COR-L47 (cell line): ENCODE measurements at places on chromosomes 16 and 17.

- no peak for DNase-seq
Observed at GRCh38 chr16:10883004-10883403, 6.0 kb downstream of the CIITA start.

DNA sequence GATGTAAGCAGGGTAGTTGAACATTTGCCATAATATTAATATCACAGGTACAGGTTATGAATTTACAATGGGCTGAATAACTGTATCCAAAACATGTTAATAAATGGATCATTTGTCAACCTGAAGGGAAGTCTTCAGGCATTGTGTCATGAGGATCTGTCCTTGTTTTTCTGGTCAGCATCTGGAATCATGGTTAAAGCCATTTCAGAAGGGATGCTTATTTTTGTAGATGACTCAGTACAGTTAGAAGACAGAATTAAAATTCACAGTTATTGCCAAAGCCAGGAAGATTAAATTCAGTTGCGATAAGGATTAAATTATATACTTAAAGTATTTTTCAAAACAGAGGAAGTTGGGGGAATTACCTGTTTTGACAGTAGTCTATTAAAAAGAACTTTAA lies 8.0 kb downstream of the PSMD11 start:
- DNase-seq = no peak

DNA sequence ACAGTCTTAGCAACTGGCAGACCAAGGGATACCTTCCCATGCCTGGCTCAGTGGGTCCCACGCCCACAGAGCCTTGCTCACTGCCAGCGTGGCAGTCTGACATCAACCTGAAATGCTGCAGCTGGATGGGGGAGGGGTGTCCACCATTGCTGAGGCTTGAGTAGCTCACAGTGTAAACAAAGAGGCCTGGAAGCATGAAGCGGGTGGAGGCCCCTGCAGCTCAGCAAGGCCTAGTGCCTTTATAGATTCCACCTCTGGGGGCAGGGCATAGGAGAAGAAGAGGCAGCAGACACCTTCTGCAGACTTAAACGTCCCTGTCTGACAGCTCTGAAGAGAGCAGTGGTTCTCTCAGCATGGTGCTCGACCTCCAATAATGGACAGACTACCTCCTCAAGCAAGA lies 263.2 kb downstream of the KIF2B start:
- DNase-seq = no peak

DNA sequence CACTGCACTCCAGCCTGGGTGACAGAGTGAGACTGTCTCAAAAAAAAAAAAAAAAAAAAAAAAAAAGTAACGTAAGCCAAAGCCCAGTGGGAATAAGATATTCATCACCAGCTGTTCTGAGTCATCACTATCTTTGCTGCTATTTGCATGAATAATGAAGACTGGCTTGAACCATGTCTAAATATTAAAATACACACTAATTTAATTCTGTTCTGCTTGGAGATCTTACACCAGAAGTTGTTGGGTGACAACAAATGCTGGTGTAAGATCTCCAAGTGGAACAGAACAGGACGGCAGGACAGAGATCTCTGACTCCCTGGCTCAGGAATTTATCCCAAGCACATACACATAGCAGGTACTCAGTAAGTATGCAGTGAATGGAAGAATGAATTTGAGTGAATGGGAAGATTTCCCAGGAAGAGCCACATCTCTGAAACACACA lies 19.6 kb downstream of the DNAH17 start:
- no peak for DNase-seq

- no peak for DNase-seq
Observed at GRCh38 chr17:8029121-8029520, 9.7 kb upstream of the ALOX15B start.

DNA sequence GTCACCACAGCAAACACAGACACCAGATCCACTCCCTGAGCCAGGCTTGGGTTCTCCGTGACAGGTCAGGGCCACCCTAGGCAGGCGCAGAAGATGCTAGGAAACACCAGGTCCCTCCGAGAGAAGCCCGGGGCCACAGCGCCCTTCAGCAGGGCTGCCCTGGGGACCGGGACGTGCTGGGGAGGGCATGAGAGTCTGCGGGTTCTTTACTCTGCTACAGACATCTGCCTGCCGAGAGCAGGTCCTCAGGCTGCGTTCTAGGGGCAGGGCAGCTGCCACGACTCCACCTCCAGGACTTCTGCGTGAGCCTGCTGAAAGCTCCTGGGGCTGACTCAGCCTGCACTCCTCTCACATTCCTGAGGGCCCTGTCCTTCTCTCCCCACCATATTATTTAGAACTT lies 11.4 kb downstream of the MYLK3 start:
- DNase-seq = no peak

GRCh38 chr17:58231641-58232040 lies 6.7 kb upstream of the LPO start:
- DNase-seq = no peak

GRCh38 chr16:48608871-48609651 lies 919 bp downstream of the N4BP1 start:
- peak; percentile 33 for DNase-seq

GRCh38 chr17:79706931-79707850 lies 23.6 kb upstream of the ENPP7 start:
- DNase-seq = no peak

DNA sequence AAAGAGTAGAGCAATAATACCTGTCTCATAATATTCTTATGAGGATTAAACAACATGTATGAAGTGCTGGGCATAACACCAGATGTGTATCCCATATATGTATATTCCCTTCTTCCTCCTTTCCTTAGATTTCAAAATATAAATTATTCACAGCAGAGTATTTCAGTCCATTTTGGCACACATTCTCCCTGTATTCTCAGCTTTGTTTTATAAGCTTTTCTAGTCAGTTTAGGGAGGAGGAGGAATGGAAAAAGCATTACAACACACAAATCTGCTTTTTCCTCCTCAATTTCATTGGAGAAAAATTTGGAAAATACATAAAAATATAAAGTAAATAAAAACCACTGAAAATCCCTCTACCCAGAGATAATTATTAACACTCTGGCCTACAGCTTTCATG lies 46.6 kb upstream of the CORO6 start:
- no peak for DNase-seq

GRCh38 chr17:57538736-57539456 lies 206.2 kb downstream of the CCDC182 start:
- no peak for DNase-seq

DNA sequence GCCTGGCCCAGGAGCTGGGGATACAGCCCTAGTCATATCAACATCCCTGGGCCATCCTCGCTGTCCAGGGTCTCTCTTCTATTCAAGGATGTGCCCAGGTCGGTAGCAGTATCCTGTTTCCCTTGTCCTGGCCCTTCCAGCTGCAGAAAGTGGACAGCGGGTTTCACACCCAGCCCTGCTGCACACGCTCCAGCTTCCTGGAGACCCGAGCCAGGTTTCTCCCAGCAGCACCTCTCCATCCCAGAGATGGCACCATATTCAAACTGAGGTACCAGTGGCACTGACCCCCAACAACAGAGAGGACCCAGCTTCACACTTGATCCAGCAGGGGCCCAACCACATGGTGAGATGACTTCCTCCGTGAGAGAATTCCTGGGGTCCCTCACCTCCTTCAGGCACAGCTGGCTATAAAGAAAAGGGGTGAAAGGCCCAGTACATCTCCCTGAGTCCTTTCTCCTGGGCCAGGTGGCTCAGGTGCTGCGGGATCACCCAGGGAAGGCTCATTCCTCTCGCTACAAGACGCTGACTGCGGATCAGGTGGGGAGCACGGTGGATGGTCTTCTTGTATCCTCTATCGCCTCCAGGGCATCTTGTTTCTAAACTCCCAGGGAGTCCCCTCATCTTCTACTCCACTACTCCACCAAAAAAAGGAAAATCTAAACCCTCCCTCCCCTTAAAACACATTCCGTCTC lies 1.4 kb downstream of the CUEDC1 start:
- no peak for DNase-seq

DNA sequence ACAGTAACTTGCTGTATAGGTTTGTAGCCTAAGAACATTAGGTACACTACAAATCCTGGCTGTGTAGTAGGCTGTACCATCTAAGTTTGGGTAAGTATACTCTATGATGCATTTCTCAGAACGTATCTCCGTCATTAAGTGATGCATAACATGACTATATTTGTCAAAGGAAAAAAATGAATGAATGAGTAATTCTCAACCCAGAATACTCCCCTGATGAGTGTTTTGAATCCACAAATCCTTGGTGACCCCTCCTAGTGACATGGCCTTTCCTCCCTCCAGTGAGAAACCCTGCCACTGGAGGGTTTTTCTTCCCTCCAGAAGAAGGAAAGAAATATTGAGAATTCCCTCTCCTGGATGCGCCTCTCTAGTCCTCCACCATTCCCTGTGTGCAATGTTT lies 24.0 kb upstream of the SALL1 start:
- no peak for DNase-seq

GRCh38 chr17:28716740-28717577 lies 709 bp downstream of the RAB34 start:
- no peak for DNase-seq

DNA sequence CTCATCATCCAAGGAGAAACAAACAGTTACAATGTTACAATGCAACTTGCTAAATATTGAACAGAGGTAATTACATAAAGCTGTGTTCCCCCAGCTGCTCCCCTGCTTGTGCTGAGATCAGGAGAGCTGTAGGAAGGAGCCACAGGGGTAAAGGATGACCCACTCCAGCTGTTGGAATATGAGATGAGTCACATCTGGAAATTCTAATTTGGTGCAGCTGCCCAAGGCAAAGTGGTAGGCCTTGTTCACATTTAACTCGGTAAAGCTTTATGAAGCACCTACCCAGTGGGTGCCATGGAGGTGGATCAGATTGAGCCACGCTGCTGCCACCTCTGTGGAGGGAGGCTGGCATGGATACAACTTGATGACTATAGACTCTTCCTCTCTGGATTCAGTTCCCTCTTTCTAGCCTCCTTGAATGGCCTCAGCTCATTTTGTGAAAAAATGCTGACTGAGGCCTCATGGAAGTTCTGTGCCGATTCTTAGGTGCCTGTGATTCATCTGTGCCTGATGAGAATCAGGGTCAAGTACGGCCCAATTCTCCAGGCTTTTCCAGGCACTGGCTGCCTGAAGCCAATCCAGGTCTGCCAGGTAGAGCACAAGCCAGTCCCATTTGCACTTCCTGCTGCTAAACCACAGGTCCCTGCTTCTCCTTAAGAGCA lies 7.4 kb downstream of the ZNF689 start:
- no peak for DNase-seq

- DNase-seq = peak; percentile 89
Observed at GRCh38 chr17:72378414-72379390, 257.9 kb downstream of the SOX9 start.

DNA sequence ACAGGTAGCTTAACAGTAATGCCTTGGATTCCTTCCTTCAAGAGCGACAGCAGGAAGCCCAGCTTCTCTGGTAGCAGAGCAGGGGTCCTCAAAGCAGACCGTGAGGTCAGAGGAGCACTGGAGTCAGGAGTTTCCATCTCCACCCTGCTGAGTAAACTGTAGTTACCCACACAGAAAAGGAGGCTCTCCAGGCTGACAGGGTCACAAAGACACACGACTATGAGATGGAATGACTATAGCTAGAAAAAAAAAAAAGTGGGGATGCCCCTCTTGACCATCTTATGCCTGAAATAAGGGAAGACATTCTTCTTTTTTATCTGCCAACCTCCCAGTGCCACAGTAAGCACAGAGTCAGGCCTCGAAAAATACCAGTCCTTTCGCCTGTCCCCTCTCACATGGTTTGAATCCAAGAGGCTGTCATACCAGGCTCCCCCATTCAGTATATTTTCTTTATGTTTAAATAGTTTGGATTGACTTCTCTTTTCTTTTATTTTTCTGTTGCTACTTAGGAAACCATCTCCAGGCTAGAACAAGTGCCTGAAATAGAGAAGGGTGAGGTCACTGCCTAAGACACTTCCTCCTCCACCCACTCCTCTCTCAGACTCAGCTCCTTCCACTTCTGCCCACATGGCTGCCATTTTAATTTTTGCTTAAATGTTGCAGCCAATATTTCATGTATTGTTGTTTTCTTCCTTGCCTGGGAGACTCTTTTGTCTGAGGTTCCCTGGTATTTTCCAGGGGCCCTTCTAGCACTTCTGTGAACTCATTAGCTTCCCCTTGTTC lies 707.4 kb downstream of the MAF start:
- no peak for DNase-seq

DNA sequence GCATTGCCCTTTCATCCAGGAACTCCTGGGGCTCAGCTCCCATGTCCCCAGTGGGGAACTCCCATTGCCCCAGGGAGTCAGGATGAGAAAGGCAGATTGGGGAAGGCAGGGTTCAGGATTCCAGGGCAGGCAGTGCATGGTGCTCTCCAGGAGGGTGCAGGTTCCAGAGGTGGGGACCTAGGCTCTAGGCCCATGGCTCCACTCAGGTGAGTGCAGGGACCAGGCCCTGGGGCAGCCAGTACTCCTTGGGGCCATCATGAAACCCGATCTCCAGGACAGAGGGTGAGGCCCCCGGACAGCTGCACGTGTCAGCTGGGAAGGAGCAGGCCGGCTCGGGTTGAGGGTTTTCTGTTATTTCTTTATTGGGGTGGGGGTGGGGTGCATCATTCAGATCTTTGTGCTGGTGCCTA lies 1.3 kb upstream of the MTSS2 start:
- no peak for DNase-seq

- no peak for DNase-seq
Observed at GRCh38 chr17:61179380-61179806, 220.2 kb upstream of the TBX2 start.

- no peak for DNase-seq
Observed at GRCh38 chr16:59341368-59341767, 607.3 kb upstream of the GOT2 start.

DNA sequence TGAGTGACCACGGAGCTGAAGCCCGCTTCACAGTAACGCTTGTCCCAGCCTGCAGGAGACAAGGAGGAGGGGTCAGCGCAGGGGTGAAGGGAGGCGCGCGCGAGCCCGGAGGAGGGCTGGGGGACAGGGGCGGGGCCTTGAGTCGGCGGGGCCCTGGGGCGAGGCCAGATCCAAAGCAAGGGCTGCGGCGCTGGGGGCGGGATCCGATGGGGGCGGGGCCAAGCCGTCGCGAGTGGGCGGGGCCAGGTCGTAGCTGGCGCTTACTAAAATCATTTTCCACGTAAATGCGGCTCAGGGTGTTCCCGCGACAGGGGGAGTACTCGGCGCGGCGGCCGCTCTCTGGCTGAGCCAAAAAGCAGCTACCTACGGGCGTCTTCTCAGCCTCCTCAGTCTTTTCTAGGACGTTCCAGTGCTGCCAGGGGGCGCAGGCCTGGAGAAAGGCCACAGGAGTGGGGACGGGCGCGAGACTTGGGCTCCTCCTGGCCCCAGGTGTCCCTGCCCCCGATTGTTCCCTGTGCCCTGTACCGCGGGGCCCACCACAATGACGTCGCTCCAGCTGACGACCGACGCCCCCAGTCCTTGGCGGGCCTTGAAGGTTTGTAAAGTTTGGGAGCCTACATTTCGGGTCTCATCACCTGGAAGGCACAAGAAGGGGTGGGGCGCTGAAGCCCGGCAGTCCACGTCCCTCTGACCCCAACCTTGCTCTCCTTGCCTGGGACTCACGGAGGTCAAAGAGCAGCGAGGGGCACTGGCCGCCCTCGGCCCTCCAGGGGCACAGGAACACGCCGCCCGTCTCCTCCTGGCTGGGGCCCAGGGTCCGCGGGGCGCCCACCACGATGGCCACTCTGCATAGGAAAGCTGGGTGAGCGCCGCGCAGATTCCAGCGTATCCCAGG lies 3.9 kb downstream of the ITGA2B start:
- peak; percentile 63 for DNase-seq

- DNase-seq = no peak
Observed at GRCh38 chr16:68739964-68740627, 3.0 kb downstream of the CDH1 start.
